ENCODE measurements at places on chromosomes 3 and 15.

GRCh38 chr15:71366522-71366921 is 251.3 kb downstream of the THSD4 start:
- no peak for DNase-seq

DNA sequence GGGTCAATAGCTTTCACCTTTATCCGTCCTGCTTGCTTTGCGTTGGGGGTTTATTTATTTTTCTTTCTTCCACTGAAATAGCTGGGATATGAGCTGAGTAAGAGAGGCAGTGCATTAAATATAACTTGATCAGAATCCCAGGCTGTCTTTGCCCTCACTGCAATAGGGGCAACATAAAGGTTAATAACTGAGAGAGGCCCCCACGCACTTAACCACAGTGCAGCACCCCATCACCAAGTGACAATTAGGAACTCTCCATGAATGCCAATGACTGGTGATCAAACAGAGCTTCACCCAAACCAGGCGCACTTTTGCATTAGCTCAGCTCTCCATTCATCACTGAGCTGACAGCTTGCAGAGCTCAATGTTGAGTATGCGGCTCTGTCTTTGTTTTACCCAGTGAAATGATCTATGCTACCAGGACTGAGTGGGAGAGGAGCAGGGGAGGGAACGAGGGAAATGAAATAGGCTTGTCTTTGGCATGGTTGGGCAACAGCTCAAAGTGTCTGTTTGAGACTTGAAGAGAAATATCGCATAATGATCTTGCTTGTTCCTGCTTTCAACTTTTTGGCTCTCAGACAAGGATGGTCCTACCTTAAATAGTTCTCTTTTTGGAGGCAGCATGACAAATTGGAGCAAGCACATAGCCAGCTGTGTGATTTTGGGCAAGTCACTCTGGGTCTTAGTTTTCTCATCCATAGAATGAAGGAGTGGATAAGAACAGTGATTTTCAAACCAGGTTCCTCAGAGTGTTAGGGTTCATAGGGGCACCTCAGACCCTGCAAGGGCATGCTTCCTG is 14.5 kb upstream of the GLCE start:
- DNase-seq: no peak

- no peak for DNase-seq
These were observed 129.3 kb downstream of the TNIK start for GRCh38 chr3:171330938-171331337.

- DNase-seq: peak; percentile 37
These were observed 60.7 kb downstream of the CACNA1D start for GRCh38 chr3:53555068-53555588.

- no peak for DNase-seq
These were observed 8.8 kb downstream of the RASGRP1 start for GRCh38 chr15:38555686-38556334.

GRCh38 chr15:67968564-67968963 is 85.6 kb upstream of the PIAS1 start:
- no peak for DNase-seq

DNA sequence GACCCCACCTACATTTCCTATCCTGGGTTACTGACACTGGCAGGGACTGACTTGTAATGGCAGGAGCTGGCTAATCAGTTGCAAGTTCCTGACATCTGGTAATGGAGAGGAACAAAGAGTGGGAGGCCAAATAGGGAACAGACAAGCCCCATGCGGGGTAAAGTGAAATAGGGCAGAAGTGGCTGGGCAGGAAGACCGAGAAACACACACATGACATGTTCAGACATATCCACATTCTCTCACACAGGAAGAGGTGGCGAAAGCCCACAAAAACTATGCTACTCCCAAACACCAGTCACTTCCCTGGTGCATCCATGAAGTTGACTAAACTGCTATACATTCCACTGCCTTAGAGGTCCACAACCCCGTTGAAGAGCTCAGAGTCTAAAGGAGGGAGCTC is 394.1 kb upstream of the TBL1XR1 start:
- no peak for DNase-seq

GRCh38 chr15:90763366-90764099 is 46.4 kb downstream of the BLM start:
- no peak for DNase-seq

DNA sequence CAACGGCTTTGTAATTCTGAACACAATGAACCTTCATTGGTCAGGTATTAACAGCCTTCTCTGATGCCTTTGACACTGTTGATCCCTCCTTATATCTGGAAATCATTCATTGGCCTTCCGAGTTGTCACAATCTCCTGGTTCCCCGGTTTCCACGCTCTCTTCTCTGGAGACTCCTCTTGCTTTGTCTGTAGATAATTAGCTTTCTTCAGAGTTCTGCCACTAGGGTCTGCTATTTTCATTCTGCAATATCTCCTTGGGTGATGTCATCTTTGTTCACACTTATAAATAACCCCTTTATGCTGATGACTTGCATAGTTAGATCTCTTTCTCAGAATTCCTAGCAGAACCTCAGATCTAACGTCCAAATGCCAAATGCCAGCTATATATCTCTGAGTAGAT is 583.8 kb upstream of the ZNF717 start:
- DNase-seq: no peak

DNA sequence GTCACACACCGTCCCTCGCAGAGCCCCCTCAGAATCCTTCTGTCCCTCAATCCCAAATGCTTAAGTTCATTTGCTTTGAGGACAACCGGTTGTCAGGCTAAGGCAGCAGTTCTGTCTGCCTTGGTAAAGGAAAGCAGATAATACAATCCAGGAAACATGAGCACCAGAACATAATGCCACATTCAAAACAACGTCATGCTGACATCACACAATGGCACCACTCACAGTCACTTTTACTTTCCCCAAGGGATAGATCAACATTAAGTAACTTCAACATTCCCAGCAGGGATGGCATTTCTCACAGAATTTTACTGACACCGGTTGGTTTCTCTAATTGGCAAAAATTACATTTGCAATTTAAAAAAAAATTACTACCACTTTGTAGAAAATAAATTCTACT is 74.6 kb upstream of the PSMD6 start:
- no peak for DNase-seq

GRCh38 chr3:59654123-59654479 is 604.3 kb upstream of the CFAP20DC start:
- DNase-seq: no peak

DNA sequence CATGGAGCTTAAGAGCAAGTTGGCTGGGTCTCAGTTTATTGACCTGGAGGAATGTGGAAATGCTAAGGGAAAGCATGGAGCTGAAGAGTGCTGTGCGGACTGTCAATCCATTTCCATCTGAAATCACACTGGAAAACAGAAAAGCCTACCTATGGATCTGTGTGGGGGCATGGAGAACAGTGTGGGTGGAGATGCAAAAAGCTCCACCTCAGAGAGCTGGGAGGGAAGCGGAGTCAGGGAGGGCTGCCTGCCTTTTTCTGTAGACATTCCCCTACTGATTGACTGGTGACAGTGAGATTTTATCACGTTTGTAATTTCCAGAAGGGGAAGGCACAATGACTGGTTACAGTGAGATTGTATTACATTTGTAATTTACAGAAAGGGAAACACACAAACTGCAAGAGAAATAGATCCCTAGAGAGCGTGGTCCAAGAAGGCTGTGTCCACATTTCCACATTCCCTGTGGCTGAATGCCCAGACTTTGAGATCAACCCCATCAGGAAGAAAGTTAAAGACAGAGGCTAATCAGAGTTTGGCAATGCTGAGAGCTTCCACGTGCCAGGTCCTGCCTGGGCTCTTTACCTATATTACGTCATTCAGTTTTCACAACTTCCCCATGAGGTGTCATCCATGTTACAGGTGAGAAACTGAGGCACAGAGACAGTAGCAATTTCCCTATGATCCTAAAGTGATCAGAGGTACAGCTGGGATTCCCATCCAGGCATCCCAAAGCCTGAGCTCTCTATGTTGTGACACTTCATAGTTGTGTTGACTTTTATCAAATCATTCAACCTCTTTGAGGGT is 67.7 kb upstream of the NSMCE3 start:
- no peak for DNase-seq

GRCh38 chr3:163924600-163924999 is 1153.7 kb downstream of the SI start:
- DNase-seq: no peak

- no peak for DNase-seq
These were observed 203.8 kb downstream of the RORA start for GRCh38 chr15:61025308-61025707.

GRCh38 chr3:14810801-14811661 is 7.7 kb upstream of the FGD5 start:
- no peak for DNase-seq

GRCh38 chr3:108079043-108079442 is 11.8 kb downstream of the CD47 start:
- DNase-seq: no peak

- DNase-seq: no peak
These were observed 434.7 kb downstream of the C3orf38 start for GRCh38 chr3:88584451-88584850.

DNA sequence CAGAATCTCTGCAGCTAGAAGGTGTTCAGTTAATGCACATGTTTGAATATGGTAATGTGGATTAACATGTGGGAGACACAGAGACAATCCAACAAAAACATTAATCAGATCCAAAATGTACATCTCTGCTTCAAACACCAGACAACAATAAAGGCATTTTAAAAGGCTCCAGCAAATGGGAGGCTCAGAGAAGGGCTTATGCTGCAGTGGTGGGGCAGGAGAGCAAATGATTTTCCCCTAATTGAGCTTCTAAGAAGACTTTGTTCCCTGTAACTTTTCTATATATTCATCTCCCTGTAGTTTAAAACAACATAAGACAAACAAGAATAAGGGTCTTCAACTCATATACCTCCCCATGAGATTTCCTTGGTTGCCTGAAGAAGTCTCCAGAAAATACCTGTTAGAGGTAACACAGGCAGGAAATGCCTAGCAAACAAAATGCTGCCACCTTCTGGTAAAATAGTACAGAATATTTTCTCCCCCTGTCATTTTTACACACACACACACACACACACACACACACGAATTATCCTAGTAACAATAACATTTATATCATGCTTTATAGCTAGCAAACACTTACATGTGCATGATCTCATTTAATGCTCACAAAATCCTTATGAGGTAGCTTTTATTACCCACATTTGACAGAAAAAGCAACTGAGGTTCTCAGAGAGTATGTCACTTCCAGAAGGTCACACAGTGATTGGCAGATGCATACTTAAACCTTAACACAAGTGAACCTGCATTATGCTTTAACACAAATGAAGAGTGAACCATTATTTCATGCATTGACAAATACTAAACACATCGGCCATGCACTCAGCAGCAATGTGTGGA is 123.4 kb upstream of the MB21D2 start:
- no peak for DNase-seq

DNA sequence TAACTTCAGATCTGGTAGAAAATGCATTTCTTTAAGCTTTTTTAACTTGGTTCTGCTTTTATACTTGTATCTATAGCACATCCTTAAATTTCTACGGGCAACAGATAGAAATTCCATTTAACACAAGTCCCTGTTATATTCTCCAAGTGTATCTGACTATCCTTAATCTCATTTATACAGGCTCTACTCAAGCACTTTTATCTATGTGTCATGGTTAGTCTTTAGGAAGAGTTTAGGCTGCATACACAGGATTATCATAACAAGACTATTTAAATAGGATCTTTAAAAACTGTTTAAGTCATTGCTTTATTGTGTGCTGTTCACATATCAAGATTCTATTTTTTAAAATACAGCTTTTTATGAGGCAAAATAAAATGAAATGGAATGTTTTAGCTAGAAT is 52.7 kb downstream of the SETD5 start:
- no peak for DNase-seq

DNA sequence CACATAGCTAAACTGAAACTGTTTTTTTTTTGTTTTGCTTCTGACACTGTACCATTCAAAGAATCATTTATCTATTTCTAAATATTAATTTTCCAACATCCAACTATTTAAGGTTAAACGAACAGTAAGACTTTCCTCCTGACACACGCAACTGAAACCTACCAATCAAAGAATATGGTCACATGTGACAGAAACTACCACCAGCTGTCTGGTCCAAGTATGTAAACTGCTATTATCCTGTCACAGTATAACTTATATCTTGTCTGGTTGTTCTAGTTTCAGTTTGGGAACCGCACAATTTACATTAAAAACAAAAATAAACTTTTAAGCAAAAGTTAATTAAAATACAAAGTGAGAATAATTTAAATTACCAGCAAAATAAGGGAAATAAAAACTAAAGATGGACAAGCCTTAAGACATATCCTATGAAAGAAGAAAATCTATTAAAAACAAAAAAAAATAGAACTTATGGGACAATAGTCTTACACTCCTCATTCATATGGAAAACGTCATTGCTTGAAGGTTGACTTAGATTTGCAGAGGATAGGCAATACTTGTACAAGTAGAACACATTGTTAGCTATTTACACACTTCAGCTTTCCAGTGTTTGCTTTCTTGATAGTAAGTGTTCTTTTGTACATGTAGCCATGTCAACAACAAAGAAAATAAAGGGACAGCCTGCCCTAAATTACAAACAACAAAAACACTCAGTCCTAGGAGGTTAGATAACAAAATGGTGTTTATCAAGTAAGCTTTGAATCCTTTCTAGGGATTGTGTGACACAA is 26.8 kb upstream of the CHRM5 start:
- DNase-seq: no peak

GRCh38 chr3:72042397-72043203 is 257.7 kb upstream of the PROK2 start:
- DNase-seq: no peak

DNA sequence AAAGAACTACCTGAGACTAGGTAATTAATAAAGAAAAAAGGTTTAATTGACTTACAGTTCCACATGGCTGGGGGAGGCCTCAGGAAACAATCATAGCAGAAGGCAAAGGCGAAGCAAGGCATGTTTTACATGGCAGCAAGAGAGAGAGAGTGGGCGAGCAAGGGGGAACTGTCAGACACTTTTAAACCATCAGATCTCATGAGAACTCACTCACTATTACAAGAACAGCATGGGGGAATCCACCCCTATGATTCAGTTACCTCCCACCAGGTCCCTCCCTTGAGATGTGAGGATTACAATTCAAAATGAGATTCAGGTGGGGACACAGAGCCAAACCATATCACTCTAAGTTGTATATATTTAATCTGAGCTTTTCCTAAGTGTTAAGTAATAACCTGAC is 79.0 kb upstream of the MLF1 start:
- DNase-seq: no peak

DNA sequence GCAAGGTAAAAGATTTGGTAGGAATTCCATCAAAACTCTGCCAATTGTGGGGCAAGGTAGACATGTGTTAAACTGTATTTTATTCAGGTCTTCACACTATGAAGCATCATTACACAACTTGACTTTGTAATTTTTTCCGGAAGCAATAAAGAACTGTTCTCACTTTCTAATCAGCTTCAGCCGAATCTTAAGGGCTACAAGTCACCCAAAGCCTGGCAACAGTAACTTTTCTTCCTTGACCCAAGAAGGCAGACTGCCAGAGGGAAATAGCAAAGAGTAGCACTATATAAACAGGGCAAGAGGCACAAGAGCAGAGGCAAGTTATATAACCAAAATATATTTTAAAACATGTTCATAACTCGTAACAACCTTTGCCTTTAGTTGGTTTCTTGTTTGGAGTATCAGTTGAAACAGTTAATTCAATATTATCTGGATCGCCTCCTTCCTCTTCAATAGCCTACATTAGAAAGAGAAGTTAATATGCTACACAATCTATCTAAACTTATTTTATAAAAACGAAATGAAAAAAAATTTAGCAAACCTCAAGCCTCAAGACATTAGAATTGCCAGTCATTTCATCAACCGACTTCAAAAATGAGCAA is 1.4 kb downstream of the SLTM start:
- no peak for DNase-seq

GRCh38 chr3:49929291-49930167 is at the start of gene MON1A:
Gene MON1A (minus strand): TSS chr3:49929811. CDS start chr3:49913346, 16,465 bp downstream.
- DNase-seq: peak; percentile 86

- no peak for DNase-seq
These were observed 23.4 kb downstream of the NCEH1 start for GRCh38 chr3:172687501-172687900.
